ENCODE measurements at places on chromosomes 11 and 22.

DNA sequence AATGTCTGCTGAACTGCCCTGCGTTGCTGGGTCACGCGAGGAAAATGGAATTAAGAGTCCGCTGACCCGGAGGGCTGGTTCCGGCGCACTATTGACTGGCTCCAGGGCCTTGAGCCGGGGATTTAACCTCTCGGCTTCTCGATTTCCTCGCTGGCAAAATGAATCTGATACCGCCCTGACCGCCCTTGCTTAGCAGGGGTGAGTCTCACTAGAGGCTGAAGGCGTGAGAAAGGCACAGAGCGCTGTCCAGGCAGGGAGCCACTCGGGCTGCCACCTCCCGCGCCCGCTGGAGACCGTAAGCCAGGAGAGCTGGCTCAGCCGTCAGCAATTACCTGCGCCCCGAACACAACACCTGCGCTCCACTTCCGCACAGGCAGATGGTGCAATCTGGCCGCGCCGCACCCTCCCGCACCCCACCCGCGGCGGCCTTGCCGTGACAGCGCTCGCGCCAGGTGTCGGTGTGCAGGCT lies 65.6 kb downstream of the BUD13 start:
- DNase-seq, result peak; percentile 47

DNA sequence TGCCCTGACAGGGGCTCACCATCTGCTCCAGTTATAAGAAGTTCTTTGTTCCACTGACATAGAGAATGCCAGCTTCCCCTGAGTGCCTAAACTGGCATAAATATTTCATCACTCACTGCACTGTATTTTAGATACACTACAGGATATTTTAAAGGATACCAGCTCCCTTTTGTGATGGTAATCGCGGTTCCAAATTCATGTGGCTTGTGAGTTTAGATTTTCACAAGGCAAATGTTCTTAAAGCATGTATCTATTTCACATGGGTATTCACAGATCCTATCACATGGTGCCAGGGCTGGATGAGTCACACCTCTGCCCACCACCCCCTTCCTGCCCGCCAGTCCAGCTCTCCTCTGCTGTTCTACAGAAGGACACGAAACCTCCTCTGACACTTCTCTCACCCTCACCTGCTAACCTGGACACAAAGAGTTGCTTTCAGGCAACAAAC lies 105.5 kb downstream of the KCNC1 start:
- DNase-seq, result no peak

- DNase-seq, result no peak
These were observed 89.6 kb upstream of the CRYBB3 start for GRCh38 chr22:25109878-25110595.

- no peak for DNase-seq
These were observed 5.9 kb downstream of the ARRB1 start for GRCh38 chr11:75345455-75346160.

- DNase-seq, result no peak
These were observed 144.4 kb downstream of the GRIA4 start for GRCh38 chr11:105754260-105754659.

DNA sequence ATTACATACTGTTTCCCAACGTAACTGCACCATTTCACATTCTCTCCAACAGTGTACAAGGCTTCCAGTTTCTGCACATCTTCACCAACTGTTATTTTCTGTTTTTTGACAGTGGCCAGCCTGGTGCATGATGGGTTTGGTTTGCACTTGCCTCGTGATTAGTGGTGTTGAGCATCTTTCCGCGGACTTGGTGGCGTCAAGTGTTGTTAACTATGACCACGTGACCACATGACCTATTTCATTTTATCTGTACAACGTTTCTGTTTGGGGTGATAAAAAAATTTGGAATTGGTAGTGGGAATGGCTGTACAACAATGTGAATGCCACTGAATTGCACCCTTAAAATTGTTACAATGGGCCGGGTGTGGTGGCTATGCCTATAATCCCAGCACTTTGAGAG lies 2.5 kb upstream of the YPEL1 start:
- DNase-seq, result no peak

GRCh38 chr11:37544491-37544890 lies 946.5 kb upstream of the RAG2 start:
- DNase-seq, result no peak

DNA sequence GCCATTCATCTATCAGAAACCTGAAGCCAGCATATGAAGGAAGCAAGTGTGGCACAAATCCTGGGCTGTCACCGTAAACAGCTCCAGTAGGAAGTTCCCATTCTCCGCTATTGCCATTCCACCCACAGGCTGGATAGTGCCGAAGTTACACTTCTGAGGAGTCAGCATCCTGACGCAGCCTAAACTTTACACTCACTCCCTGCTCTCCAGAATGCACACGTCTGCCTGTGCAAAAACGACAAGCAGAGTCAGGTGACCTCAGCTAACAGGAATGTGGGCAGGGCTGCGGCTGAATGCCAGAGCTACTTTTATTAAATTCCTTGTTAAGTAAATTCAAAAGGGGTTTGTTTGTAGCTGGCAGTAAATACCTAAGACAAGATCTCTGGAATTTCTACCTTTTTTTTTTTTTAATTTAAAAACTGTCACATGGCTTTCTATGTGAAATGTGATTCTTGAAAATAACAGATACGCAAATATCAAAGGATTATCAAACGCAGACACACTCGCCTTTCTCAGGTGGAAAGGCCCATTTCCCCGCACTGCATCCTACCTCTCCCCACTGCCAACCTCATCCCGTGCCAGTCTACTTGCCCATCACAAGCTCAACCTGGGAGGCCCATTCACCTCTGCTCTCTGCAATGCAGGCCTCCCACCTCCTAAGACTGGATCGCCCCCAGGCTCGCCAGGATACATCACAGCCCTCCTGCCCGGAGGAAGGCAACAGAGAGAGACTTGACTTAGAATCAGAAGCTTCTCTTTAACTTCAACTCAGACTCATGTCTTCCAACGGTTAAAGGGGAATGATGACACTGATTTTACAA lies 33.5 kb downstream of the NFRKB start:
- DNase-seq, result peak; percentile 99

DNA sequence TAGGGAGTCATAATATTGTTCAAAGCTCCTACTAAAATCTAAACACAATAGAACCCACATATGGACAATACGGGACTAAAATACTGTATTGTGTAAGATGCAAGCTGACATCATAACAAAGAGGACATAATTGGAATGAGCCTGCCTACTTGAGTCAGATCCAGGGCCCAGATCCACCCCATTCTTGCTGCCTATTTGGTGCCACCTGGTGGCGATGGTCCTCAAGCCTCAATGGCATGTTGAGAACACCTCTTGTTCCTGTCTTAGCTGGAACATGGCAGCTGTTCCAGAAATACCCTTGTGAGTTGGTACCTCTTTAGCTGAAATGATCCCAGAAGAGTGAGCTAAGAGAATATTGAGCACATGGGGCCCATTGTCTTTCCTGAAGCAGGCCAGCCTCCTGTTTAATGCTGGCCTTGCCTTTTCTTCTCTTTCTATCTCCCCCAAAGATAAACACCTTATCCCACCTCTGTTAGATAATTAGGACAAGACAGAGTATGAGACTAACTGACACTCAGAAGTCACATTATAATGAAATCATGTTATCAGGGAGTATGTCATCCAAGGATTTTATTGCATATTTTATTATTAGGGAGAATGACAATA lies 680.9 kb upstream of the ANO5 start:
- DNase-seq, result peak; percentile 81

GRCh38 chr11:48087974-48088681 lies 107.8 kb downstream of the PTPRJ start:
- no peak for DNase-seq

DNA sequence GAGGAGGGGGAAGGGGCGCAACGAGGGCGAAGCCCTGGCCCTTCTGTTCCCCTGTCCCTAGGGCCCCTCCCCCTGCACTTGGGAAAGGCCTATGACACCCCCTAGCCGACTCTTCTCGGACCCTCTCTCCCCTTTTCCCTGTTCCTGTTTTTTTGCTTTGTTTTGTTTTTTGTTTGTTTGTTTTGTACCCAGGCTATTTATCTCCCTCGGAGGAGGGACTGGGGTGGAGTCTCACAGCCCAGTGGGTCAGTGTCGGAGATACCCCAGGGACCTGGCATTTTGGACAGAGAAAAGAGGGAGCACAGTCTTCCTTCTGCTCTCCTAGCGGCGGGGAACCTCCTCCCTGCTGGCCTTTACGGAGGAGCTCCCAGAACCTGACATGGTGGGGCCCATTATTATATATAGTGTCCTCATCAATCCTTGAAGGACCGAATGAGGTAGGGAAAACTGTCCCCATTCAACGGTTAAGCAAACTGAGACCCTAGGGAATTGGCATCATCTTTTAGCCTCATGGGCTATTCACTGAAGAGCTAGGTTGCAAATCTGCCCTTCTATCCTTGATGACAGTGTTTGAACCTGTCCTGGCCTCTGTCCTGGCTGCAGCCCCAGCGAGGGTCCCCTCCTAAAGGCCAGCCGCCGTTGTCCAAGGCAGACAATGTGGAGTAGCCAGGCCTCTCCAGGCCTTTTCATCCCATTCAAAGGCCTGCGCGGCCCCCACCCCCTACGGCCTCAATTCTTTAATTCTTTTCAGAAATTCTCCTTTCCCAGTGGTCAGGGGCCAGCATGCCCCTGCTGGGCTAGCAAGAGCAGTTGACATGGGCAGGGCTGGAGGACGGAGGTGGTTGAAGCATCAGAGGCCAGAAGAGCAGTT lies 911 bp downstream of the EMID1 start:
- no peak for DNase-seq

- DNase-seq, result no peak
These were observed 24.7 kb downstream of the ARAP1 start for GRCh38 chr11:72727521-72727920.

DNA sequence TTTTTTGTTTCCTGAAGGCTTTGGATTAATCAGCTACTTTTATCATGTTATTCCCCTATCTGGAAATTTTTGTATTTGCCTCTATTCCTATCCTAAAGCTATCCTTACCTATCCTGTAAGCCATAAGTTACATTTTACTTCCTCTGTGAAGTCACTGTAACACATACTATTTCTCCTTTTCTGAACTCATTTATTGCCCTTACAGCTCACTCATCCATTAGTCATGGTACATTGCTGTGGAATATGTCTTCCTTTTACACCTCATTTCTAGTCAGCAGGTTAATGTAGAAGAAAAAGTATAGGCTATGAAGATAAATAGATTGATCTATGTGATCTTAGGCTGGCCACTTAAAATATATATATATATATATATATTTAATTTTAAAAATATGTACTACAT lies 28.0 kb downstream of the SWAP70 start:
- DNase-seq, result no peak

DNA sequence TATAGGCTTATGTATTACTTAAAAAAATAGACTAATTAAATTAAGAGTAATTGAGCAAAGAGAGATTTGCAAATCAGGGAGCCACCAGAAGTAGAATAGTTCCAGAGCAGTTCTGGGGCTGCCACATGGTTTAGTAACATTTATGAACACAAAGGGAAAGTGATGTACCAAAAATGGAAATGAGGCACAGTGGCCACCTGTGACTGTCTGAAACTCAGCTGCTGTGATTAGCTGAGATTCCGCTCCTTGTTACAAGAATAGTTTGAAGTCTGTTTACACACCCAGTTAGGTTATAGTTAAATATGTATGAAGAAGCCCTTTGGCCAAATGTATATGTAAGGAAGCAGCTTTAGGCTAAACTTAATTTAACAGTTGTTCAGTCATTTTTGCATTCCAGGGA lies 901.5 kb upstream of the CHORDC1 start:
- no peak for DNase-seq

- DNase-seq, result no peak
These were observed 7.2 kb downstream of the MUC5B start for GRCh38 chr11:1230121-1230455.

DNA sequence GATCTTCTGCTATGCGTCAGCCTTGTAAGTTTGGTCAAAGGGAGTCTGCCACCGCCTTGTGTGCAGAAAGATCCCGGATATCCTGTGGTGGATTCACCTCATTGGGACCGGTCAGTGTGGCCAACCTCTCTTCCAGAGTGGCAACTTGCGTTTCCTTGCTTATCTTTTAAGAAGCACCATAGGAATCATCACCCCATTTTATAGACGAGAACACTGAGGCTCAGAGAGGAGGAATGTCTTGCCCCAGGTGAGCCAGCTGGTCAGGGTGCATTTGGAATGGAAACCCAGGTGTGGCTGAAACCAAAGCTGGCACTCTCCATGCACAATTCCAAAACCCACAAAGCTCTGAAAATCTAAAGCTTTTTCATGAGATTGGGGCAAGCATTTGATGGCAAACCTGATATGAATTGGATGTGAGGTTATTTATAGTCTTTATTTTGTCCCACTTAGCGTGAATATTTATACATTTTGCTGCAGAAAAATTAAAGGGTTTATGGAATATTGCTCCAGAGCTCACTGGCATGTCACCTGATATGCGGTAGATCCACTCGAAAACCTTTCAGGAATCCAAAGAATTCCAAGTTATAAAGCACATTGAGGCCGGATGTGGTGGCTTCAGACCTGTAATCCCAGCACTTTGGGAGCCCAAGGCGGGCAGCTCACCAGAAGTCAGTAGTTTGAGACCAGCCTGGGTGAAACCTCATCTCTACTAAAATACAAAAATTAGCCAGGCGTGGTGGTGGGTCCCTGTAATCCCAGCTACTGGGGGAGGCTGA lies 12.1 kb upstream of the EIF3D start:
- peak; percentile 10 for DNase-seq
